GM23338 (cell line): ENCODE measurements at places on chromosomes 16 and 17. TPM values are rescaled to one million over a fixed set of nuclear protein-coding genes. Genes with fewer than 3 reads are reported as not detected.

TBC1D26 gene
- total RNA-seq, result 0.23 and 2.8 TPM in 2 replicates

ELAC2 gene
- total RNA-seq, result 158 and 203 TPM in 2 replicates

CD300E gene
- not detected in 2 replicates for total RNA-seq

IFI35 gene
- total RNA-seq, result 2.3 and 3.3 TPM in 2 replicates

MEOX1 gene
- not detected in 2 replicates for total RNA-seq

KRT27 gene
- total RNA-seq, result not detected in 2 replicates

MT4 gene
- not detected in 2 replicates for total RNA-seq

NACA2 gene
- total RNA-seq, result not detected in 2 replicates

CNP gene
- total RNA-seq, result 40.3 and 47.8 TPM in 2 replicates

PRRT2 gene
- 8.9 and 13.3 TPM in 2 replicates for total RNA-seq

ANKRD40CL gene
- total RNA-seq, result not detected in 2 replicates

TOP2A gene
- total RNA-seq, result 258 and 263 TPM in 2 replicates

CPNE7 gene
- 15.7 and 18.4 TPM in 2 replicates for total RNA-seq

TBC1D3B gene
- total RNA-seq, result 0.54 and 1.3 TPM in 2 replicates

EIF3CL gene
- 323 and 339 TPM in 2 replicates for total RNA-seq
